ENCODE measurements at places on chromosomes 11 and 22.

DNA sequence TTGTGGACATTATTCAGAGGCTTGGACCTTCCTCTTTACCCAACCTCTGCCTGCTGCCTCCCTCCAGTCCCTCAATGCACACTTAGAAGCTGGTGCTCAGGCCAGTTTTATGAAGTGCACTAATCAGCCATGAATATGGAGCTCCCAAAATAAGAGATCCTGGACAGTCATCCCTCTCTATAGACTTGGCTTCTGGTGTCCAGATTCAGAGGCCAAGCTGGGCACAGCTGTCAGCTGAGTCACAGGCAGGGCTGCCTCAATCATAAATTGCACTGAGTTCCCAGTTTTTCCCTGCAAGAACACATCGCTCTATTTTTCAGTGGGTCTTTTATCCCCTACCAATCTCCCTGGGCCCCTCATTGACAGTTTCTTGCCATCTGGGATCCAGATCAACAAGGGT, 161.7 kb upstream of the CADM1 start:
- no peak for DNase-seq

DNA sequence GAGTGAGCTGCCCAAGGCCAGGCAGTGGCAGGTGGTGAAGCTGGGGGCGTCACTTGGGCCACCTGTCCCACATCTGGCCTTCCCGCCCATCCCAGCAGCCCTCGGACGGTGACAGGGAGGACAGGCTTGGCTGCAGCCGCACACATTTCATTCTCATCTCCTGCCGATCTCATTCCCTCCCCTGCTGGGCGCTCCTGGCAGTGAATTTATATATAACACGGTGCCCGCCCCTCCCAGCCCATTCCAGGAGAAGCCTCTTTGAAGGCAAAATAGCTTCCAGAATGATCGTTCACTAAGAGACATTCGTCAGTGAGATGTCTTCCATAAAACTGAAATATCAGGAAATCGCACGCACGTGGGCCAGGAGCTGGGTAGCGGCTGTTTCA, 861.3 kb downstream of the TBC1D22A start:
- no peak for DNase-seq

DNA sequence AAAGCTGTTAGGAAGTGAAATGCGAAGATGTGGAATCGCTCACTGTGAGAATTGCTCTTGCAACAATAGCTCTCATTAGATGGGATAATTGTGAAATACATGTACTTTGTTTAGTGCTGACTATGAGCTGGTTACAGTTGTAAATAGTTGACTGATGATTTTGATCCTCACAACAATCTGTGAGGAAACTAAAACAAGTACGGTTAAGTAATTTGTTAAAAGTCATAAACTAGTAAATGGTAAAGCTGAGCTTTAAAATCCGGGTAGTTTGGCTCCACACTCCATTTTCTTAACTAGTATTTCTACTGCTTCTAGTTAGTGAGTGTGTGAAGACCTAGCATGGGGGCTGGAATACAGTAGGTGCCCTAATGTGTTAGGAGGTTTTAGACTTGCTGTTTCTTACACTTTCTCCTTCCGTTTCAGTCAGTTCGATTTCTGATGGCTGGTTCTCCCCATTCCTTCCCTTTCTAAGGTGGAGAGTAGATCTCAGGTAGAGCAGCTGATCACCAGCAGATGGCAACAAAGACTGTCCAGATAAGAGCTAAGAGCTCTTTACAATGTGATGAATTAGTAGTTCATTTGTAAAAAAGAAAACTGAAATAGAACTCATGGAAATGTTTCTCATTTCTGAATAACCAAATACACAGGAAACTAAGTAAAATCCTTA, 16.3 kb upstream of the CYP2R1 start:
- peak; percentile 42 for DNase-seq

DNA sequence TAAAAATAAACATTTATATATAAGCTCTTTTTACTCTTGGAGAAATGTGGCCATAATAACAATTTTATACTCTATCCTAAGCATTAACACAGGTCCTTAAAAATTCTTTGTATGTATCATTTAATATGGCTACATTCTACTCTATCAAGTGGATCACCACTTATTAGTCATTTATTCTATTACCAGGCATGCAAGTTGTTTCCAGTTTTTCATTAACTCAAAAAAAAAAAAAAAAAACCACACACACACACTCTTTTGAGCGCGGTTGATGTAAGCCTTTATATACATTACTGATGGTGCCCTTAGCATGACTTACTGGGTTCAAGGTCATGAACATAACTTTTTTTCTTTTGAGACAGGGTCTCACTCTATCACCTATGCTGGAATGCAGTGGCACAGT, 47.1 kb upstream of the MICAL2 start:
- DNase-seq, result no peak

DNA sequence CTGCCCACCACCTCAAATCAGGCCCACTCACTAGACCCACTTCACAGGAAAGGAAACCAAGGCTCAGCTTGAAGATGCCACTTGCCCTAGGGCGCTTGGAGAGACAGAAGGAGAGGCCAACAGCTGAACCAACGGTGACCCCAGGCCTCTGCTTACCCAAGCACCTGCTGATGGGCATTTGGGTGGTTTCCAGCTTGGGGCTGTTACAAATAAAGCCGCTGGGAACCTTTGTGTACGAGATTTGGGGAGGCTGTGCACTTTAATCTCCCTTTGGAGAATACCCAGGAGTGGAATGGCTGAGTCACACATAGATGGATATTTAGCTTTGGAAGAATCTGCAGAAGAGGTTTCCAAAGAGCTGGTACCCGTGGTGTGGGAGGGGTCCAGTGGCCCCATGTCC, 50.9 kb upstream of the LINC01488 start:
- DNase-seq, result no peak

DNA sequence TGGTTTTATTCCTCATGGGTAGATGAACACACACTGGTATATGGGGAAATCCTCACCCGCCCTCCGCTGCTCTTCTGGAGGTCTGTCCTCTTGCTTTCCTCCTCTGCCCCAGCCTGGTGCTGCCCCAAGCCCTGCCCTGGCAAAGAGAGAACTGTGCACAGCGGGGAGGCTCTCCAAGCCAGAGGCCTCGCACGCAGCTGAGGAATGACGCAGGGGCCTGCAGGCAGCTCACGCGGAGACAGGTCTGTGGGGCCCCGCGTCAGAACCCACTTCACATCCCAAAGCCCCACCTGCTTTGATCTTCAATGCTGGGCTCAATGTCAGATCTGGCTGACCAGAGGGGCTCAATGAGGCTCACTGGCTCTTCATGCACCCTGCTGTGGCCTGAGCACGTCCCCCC, 10.0 kb downstream of the GATD1 start:
- DNase-seq, result no peak

GRCh38 chr22:26134654-26135330, 34.5 kb upstream of the SEZ6L start:
- DNase-seq, result no peak
